ENCODE measurements at places on chromosomes 5 and 9. TPM values are rescaled to one million over a fixed set of nuclear protein-coding genes. Genes with fewer than 3 reads are reported as not detected.

DNA sequence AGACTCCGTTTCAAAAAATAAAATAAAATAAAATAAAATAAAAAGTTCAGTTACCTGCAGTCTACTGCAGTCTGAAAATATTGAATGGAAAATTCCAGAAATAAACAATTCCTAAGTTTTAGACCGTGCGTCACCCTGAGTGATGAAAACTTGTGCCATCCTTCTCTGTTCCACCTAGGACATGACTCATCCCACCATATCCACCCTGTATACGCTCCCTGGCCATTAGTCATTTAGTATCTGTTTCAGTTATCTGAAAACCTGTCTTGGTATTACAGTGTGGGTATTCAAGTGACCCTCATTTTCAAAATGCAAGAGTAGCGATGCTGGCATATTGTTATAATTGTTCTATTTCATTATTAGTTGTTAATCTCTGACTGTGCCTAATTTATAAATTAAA lies 51.8 kb upstream of the TEX48 start:
- H3K27ac ChIP-seq, result no peak overlapping the region
- no peak for DNase-seq
- peaks cover 46% of the 10 kb centered on the region for H3K4me1 ChIP-seq

GRCh38 chr5:172156541-172156994 lies 31.5 kb downstream of the STK10 start:
- peak overlapping the region; percentile 4 for H3K27ac ChIP-seq
- no peaks in the 10 kb centered on the region for H3K27me3 ChIP-seq
- DNase-seq, result no peak
- H3K36me3 ChIP-seq, result peaks cover 54% of the 10 kb centered on the region
- peaks cover 43% of the 10 kb centered on the region for H3K4me1 ChIP-seq

DNA sequence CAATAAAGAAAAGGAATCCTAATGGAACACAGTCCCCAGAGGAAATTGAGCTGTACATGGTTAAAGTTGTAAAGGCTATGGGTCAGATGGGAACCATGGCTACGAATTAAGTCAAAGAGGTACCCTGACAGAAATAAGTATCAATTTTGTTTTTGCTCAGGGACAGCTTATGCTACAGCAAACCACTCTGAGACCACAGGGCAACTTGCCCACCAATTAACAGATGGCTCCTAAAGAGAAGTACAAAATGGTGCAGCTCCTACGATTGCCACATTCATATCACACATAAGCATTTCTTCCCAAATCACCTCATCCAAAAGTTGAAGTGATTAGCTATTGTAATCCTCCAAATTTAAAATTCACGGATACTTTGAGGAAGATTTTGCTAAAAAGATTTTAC lies 83.0 kb downstream of the ELAVL2 start:
- no peaks in the 10 kb centered on the region for H3K27me3 ChIP-seq
- H3K36me3 ChIP-seq, result no peaks in the 10 kb centered on the region
- H3K27ac ChIP-seq, result no peak overlapping the region
- H3K4me1 ChIP-seq, result no peaks in the 10 kb centered on the region

- no peaks in the 10 kb centered on the region for H3K27me3 ChIP-seq
- H3K27ac ChIP-seq, result no peak overlapping the region
- H3K4me1 ChIP-seq, result no peaks in the 10 kb centered on the region
- DNase-seq, result no peak
- H3K36me3 ChIP-seq, result no peaks in the 10 kb centered on the region
- H3K4me3 ChIP-seq, result no peak overlapping the region
Measured at GRCh38 chr9:126156898-126157297, 169.7 kb upstream of the MVB12B start.

WDR38 gene
- total RNA-seq, result not detected
